Stimulated activated CD4-positive, alpha-beta T cell treated with anti-CD3 and anti-CD28 coated beads, TNF-alpha, amount 100 ng/mL, for 1 hour (primary cell): ENCODE measurements at places on chromosomes 4 and X.

GRCh38 chrX:112849016-112849415, 8.4 kb upstream of the AMOT start:
- no peak for DNase-seq

- DNase-seq, result no peak
Observed at GRCh38 chrX:122154019-122154418, 1030.1 kb upstream of the GRIA3 start.

DNA sequence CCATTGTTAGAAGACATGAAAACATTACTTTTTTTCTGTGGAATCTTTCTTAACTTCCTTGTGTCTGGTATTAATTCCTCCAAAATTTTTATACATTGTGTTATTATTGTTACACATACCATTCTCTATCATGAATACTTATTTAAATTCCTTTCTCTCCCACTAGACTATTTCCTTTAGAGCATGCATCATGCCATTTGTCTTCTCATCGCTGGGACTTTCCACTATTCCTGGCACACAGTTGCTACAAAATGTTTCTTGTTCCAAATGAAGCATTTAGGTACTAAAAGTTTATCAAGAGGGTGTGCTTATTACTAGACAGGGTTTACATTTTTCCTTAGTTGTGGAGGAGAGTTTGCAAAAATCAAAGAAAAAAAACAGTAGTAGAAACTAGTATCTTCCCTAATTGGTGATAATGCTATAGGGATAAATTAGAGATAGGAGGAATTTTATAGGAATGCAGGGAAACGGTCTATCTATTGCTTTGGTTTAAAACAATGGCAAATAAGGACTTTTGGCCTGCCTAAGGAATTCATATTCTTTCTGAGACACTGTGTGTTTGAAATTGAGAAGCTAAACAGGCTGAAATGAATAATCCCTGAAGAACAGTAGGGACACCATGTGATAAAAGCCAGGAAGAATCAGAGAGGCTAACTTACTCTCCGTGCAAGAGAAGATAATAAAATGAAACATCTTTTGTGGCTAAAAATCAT, 187.5 kb upstream of the TBC1D9 start:
- DNase-seq, result no peak

- DNase-seq, result no peak
Observed at GRCh38 chrX:8632924-8633323, 99.0 kb downstream of the ANOS1 start.
